ENCODE measurements at places on chromosomes 4 and X. TPM values are rescaled to one million over a fixed set of nuclear protein-coding genes. Genes with fewer than 3 reads are reported as not detected.

The TBC1D9 gene
- 2.1 TPM for total RNA-seq

The GAGE12F gene
- total RNA-seq: not detected

The KLHL4 gene
- total RNA-seq: 0.22 TPM

The SMR3B gene
- total RNA-seq: not detected

GRCh38 chr4:26178854-26179253 lies 142.0 kb upstream of the RBPJ start:
- H3K36me3 ChIP-seq: no peaks in the 10 kb centered on the region
- no peak overlapping the region for H3K27ac ChIP-seq
- no peaks in the 10 kb centered on the region for H3K27me3 ChIP-seq
- no peaks in the 10 kb centered on the region for H3K4me1 ChIP-seq
- DNase-seq: peak; percentile 21
- H3K4me3 ChIP-seq: no peak overlapping the region

DNA sequence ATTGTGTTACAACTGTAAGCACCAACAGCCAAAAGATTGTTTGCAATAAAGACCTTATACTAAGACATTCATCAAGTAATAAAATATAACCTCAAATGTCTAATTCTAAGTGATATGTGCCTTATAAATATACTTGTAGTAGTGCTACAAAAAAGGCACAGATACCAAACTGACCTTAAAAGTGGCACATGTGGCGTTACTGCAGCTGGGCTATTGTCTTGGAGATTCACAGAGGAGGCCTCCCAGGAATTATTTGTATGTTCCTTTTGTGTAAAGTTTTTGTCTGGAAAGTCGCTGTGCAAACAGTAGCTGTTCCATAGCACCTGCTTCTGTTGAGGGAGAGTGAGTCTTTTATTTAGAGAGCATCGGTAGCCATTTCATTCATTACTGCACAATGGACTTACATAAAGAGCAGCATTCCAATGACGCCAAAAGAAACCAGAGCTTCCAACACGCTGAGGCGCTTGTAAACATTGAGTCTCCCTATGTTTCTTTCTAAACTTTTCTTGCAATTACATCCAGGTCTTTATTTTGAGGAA lies 143.7 kb downstream of the RPA4 start:
- no peak overlapping the region for H3K4me3 ChIP-seq
- H3K4me1 ChIP-seq: no peaks in the 10 kb centered on the region
- no peaks in the 10 kb centered on the region for H3K36me3 ChIP-seq
- H3K27me3 ChIP-seq: no peaks in the 10 kb centered on the region
- H3K27ac ChIP-seq: no peak overlapping the region

DNA sequence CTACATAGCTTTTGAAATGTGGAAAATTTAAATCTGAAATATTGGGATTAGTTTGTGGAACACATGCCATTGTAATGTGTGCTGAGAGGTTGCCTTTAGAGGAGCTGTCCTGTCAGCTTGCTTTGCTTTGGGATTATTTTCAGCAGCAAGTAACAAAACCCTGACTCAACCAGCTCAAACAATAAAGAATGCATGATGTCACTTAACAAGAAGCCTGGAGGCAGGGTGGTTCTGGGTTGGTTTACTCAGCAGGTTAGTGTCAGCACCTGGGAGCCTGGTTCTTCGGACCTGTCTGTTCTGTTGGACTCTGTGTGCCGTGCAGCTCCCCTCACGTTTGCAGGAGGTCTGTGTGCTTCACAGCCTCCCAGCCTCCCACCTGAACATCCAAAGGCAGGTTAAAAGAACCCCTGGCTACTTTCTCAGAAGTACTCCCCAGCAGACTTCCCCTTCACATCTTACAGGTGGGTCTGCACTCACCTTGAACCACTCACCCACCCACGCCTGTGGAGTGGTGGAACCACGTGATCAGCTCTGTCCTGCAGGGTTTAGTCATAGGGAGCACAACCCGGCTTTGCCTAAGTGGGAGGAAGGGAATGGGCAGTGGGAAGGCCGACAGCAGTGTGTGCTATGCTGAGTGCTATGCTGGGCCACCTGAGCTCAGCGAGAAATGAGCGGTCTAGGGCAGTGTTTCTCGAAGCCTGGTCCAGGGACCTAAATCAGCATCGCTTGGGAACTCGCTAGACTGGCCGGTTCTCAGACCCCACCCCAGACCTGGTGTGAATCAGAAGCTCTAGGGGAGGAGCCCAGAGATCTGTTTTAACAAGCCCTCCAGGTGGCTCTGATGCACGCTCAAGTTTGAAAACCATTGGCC lies 20.4 kb downstream of the TMEM131L start:
- DNase-seq: no peak
- no peak overlapping the region for H3K4me3 ChIP-seq
- peaks cover 87% of the 10 kb centered on the region for H3K4me1 ChIP-seq
- no peaks in the 10 kb centered on the region for H3K36me3 ChIP-seq

DNA sequence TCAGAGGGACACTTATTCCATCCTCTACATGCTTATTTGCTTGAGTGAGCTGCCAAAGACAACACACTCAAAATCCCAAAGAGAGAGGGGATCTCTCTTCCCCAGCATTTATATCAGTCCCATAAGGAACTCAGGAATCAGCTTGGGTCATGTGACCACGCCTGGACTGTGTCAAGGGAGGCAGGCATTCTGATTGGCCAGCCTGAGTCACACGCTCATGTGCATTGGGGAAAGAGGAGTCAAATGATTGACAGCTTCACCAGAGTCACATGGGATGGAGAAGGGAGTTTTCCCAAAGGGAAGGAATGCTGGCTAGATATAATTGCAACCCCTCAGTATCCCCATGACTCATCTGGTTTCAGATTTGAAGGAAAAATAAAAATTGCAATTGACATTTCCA lies 49.0 kb downstream of the RWDD4 start:
- no peak overlapping the region for H3K27ac ChIP-seq
- H3K27me3 ChIP-seq: no peaks in the 10 kb centered on the region
- no peaks in the 10 kb centered on the region for H3K4me1 ChIP-seq
- no peaks in the 10 kb centered on the region for H3K36me3 ChIP-seq

DNA sequence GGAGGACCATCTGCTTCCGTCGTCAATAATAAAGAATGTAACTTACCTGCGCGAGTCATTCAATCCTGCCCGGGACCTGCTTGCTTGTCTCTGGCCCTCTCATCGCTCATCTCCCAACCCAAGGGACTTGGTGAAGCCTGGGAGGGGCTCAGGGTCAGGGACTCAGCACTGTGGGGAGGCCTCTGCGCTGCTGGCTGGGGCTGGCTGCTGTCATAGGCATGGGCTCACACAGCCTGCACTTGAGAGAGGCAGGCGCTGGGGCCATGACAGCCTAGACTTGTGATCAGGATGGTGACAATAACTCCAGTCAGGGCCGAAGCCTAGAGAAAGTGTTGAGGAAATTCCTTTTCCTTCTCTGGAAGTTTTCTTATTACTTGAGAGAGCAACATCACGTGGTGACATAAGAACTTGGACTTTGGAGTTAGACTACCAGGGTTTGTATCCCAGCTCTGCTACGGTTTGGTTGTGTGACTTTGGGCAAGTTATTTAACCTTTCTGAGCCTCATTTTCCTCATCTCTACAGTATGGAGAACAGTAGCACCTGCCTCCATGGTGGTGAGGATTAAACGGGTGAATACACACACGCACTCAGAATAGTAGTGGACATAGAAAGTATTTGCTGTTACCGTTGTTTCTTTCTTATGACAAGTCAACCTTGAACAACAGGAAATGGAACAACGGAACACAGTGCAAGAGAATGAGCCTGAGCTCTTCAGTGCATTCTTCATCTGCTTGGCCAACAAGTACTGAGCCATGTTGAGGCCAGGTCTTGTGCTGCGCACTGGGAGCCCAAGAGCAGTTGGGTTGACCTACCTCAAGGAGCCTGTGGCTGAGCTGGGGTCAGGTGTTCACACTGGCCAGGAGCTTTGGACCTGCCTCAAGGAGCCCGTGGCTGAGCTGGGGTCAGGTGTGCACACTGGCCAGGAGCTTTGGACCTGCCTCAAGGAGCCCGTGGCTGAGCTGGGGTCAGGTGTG lies 60.5 kb downstream of the TBC1D14 start:
- no peak overlapping the region for H3K4me3 ChIP-seq
- peaks cover 64% of the 10 kb centered on the region for H3K4me1 ChIP-seq
- no peak overlapping the region for H3K27ac ChIP-seq
- peaks cover 5% of the 10 kb centered on the region for H3K36me3 ChIP-seq

DNA sequence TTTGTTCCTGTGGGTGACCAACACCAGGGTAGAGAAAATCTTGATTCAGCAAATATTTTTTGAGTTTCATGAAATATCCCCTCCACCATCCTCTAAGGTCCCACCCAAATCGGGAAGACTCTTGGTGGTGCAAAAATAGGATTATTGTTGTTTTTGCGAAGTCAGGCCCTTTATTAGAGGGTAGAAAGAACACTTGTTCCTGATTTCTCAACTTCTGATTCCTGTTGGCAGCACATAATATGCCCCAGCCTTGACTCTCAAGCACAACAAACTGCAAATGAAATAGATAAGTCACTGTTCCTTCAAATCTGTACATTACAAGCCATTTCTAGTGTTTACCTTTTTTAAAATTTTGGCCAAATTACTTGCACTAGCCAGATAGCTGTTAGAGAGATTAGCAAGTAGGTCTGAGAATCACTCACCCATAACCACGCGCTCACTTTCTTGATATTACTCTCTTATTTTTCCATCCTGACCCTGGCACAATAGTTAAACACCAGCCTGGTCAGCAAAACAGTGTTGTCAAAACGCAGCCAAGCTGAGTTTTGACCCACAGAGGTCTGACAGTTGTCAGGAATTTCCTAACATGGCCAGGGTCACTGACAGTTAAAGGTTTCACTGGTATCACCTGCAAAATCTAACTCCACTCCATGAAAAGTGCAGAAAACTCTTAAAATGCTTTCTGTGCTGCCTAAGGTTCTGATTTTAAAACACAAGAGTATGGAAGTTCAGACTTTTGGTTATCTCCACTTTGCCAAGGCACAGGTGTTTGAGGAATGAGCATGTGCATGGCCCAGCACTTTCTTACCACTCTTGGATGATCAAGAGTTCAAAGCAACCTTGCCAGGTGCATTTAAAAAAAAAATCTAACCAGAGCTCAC lies 69.8 kb downstream of the RBM47 start:
- DNase-seq: no peak
- H3K27me3 ChIP-seq: no peaks in the 10 kb centered on the region
- no peak overlapping the region for H3K4me3 ChIP-seq
- H3K27ac ChIP-seq: no peak overlapping the region
- no peaks in the 10 kb centered on the region for H3K36me3 ChIP-seq

DNA sequence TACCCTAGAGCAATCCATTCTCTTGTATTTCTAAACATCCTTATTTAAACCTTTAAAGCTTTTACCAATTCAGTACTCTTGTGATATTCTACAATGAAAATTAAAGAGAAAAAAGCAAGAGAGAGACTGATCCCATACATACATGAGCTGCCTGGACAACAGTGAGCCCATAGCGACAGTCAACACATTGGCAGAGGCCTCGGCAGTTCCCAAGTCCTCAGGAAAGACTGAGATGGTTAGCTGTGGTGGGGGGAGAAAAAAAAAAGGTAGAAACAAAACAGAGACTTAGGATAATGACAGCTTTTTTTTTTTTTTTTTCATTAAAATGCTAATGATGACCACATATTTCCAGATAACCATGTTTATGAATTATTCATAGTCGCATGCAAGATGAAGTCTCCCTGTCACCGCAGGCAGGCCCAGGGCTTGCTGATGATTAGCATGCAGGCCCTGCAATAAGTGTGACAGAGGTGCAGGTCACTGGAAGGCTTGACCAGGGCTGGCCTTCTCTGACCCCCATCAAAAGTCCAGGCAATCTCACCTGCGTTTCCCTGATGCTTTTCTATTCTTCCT lies 148.8 kb downstream of the APBB2 start:
- no peak for DNase-seq
- no peak overlapping the region for H3K27ac ChIP-seq
- no peaks in the 10 kb centered on the region for H3K27me3 ChIP-seq
- no peak overlapping the region for H3K4me3 ChIP-seq

- no peaks in the 10 kb centered on the region for H3K4me1 ChIP-seq
- no peaks in the 10 kb centered on the region for H3K36me3 ChIP-seq
- DNase-seq: no peak
- no peak overlapping the region for H3K4me3 ChIP-seq
- no peaks in the 10 kb centered on the region for H3K27me3 ChIP-seq
Observed at GRCh38 chr4:73599182-73599581, 21.1 kb downstream of the RASSF6 start.

- no peak overlapping the region for H3K27ac ChIP-seq
- H3K4me1 ChIP-seq: peaks cover 4% of the 10 kb centered on the region
- H3K27me3 ChIP-seq: no peaks in the 10 kb centered on the region
- no peak for DNase-seq
- H3K36me3 ChIP-seq: no peaks in the 10 kb centered on the region
Observed at GRCh38 chr4:38491854-38492478, 172.0 kb upstream of the KLF3 start.

DNA sequence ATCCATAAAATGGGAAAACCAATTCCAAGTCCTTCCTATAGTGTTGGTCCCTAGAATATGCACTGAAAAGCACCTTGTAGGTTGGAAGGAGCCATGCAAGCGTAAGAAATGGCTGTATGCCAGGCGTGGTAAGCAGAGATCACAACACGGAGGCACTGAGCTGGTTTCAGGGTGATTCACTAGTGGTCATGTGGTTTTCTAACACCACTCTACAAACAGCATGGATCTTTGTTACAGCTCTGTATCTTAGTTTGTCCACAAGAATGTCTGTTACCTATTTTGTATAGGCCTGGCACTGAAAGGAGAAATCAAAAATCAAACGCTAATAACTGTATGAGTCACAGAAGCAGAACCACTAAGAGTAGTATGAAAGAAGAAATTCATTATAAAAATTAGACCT lies 71.9 kb downstream of the MAGEB17 start:
- DNase-seq: no peak
- H3K36me3 ChIP-seq: no peaks in the 10 kb centered on the region
- H3K4me1 ChIP-seq: no peaks in the 10 kb centered on the region
- peaks cover 3% of the 10 kb centered on the region for H3K27me3 ChIP-seq
- H3K27ac ChIP-seq: no peak overlapping the region

- H3K36me3 ChIP-seq: peaks cover 20% of the 10 kb centered on the region
- peak overlapping the region; percentile 62 for H3K27ac ChIP-seq
- H3K4me1 ChIP-seq: peaks cover 14% of the 10 kb centered on the region
- peak overlapping the region; percentile 47 for H3K4me3 ChIP-seq
- H3K27me3 ChIP-seq: no peaks in the 10 kb centered on the region
Observed at GRCh38 chr4:39353478-39354253, 12.5 kb downstream of the RFC1 start.

DNA sequence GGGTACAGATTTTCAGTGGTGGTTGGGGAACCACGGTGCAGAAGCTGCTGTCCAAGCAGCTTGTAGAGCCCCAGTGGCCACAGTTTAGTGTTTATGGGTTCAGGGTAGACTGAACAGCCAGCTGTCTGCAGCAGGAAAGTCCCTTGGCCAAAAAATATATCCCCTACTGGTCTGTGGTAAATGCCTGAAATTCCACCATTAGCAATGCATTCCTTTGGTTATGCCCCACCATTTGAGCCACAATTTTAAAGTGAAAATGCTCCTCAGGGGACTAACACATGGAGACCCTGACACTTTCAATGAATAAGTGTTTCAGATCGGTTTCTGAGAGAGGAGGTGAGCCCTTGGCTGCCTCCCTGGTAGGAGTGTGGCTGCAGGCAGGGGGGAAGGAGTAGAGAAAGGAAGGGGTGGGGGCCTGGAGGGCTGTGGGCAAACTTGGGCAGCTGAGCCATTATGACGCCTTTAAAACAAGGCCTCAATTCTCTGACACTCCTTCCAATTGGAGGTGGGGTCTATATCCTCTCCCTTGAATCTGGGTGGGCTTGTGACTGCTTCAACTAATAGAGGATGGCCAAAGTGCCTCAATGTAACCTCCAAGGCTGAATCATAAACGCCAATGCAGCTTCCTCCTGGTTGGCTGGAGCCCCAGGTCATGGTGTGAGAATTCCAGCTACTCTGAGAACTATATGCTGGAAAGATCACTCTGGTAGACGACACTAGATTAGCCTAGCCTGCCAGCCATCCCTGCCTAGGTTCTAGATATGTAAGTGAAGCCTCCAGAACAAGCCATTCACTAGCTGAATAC lies 75.8 kb upstream of the ATP6AP2 start:
- DNase-seq: no peak
- H3K27ac ChIP-seq: no peak overlapping the region
- H3K4me1 ChIP-seq: no peaks in the 10 kb centered on the region
- H3K27me3 ChIP-seq: peaks cover 34% of the 10 kb centered on the region
- no peak overlapping the region for H3K4me3 ChIP-seq

Measured in psoas muscle (tissue), 8 donors.